ENCODE measurements at places on chromosomes 5 and 9.

DNA sequence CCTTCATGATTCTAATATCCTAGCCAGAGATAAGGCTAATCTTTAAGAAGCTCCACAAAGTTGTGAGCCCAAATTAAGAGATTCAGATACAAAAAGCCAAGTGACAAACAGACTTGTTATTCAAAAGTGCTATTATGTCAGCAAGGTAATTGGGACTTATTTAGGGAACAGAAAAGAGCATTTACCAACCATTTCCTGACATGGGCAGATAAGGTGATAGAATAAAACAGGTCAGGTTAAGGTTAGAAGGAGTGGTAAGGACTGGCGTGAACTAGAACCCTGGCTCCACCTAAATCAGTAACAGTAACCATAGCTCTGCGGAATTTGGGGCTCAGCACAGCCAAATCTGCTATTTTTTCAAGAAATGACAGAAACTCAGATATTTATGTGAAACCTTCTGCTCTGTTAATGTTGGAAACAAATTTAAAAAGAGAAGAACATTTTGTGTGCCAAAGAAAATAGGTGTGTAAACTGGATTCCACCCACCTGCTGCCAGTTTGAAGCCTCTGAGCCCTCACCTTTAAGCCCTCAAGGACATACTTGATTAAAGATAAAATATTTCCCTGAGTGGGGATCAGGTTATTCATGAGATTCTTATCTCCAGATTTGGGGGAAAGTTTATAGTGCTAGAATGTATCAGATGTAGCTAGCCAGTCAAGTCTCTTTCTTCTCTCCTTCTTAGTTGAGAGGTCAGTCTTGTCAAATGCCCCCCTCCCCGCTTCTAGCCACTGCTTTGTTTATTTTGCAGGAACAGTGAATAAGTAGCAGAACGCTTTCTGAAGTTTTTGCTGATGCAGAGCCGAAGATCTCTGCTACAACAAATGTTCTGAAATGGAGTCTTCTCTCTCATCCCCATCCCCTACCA is 10.2 kb upstream of the ERMP1 start:
- no peak for DNase-seq

DNA sequence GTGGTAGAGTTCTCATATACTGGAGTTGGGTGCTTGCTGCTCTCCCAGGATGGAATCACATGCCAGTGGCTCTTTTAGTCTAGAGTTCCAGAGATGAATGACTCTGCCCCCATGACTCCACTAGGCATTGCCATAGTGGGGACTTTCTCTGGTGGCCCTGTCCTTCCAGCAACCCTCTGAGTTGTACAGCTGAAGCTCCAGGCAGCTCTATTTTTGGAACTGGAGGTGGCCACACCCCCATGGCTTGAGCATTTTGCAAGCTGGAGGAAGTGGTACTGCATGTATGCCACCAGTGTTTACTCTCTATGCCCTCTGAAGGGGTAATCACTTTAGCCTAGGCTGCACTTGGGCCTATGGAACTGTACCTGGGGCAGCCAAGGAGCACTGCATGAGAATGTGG is 112.6 kb downstream of the RANBP17 start:
- no peak for DNase-seq

- DNase-seq = no peak
Measured at GRCh38 chr9:113454914-113455761, 8.4 kb upstream of the RGS3 start.

DNA sequence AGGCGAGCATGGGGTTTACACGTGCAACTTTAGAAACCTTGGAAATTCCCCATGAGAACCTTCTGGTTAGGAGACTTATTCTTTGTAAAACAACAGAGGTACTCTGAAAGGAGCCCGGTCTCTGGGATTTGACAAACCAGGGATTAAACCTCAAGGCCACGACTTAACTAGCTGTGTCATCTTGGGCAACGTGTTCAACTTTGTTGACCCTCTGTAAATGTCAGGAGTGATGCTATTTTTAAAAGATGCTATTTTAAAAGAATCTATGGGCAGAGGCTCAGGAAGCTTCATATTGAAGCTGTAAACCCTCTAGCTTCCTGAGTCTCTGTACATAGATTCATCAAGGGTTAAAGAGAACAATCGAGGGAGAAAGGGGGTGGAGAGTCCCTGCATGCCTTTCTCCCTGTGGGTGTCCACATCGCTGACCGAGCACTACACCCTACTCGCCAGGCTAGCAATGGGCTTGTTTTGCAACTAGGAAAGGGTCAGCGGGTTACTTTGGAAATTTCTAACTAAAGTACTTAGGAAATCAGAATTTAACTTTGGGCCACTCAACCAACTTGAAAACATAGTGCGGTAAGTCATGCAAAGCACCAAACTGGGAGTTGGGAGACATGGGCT is 2.1 kb downstream of the SLC36A2 start:
- DNase-seq = no peak

GRCh38 chr5:126373375-126374108 is 49.7 kb upstream of the GRAMD2B start:
- DNase-seq = no peak

- no peak for DNase-seq
Measured at GRCh38 chr5:50666261-50667022, at the start of gene PARP8. Gene PARP8 (plus strand): TSS chr5:50666637. CDS start chr5:50667096, 459 bp downstream.

Data from C1 segment of cervical spinal cord (tissue), 14 donors.